Ovary (tissue), 10 donors: ENCODE measurements at places on chromosomes 12 and 14.

GRCh38 chr14:96055065-96055752 lies 16.0 kb downstream of the C14orf132 start:
- DNase-seq = no peak

GRCh38 chr12:49347311-49348193 lies 864 bp downstream of the DNAJC22 start:
- peak; percentile 84 for DNase-seq

DNA sequence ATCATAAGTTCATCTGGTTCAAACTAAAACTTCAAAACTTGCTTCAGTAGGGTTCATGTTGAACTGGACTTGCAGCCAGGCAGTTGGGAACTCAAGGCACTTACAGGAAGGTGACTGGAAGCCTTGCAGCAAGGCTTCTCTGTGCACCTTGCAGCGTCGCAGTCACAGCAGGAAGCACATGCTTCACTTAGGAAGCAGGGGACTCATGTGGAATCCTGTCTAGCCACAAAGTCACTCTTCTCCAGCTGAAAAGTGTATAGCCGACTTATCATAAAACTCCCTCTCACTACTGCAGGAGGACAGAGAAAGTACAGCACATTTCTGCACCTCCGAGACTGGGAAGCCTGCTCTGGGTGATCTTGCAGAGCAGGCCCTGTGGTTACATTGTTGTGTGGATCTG lies 114.0 kb upstream of the PRB2 start:
- no peak for DNase-seq

- no peak for DNase-seq
Measured at GRCh38 chr12:30643366-30643765, 52.3 kb downstream of the IPO8 start.
